T-helper 1 cell (primary cell): ENCODE measurements at places on chromosomes 13 and 19.

- no peak for DNase-seq
These were observed 39.1 kb upstream of the TFDP1 start for GRCh38 chr13:113545455-113545930.

GRCh38 chr19:5293612-5294378 is 46.8 kb downstream of the PTPRS start:
- DNase-seq = no peak

- peak; percentile 97 for DNase-seq
These were observed 12.8 kb downstream of the IER2 start for GRCh38 chr19:13162724-13163608.

DNA sequence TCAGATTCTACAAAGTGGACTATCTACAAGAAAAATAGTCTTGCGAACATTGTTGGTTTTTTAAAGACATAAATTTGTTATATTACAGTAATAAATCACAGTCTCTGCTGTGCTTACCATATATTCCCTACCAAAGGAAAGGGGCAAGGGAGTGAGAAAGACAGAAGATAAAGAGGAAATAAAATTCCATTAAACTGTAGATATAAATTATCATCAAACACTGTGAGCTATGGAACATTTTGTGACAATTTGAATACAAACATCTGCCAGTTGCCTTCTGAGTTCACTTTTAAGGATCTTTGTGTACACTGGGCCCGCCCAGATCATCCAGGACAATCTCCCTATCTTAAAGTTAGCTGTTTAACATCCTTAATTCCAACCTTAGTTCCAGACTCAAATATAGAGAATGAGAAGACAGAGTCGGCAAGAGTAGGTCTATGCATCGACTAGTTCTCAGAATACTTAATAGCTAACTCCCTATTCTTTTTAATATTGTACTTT is 122.8 kb downstream of the NUFIP1 start:
- no peak for DNase-seq

DNA sequence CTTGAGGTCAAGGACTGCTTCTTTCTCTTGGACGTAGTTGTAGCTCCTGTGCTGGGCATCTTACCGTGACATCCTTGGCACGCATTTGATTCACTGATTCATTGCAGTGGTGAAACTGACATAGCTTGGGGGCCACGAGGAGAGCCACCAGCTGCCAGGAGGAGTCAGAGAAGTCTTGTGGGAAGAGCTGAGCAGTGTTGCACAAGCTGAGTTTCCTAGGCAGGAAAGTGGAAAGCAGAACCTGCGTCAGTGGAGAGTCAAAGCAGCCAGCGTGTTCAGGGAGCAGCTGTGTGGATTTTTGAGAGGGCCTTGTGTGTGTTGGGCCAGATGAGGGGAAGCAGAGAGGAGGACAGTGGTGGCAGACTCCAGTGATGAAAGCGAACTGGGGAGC is 5.3 kb upstream of the GPR183 start:
- no peak for DNase-seq

- DNase-seq = no peak
These were observed 19.4 kb downstream of the ACTN4 start for GRCh38 chr19:38666663-38667511.

GRCh38 chr19:19338082-19338481 is 17.5 kb downstream of the MAU2 start:
- no peak for DNase-seq

DNA sequence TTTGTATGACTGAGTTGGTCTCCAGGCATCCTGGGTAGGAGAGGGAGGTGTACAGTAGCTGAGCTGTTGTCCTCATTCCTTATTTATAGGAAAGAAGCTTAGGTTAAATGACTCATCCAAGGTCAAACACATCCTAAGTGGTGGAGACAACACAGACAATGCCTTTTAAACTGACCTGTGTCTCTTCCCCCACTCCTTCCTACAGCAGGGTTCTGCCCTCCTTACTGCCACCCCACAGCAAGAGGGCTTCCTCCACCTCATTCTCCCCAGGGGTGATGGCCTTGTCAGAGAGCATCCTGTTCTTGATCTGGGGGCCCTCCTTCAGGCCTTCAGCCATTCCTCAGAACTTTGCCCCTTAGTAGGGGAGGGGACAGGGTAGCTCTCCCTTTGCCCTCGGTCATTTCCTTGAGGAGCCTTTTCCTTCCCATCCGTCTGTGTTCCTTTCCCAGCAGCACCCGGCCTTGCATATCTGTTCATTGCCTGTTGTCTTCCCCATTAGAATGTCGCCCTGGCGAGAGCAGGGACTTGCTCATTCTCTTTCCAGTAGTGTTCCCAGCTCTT is 48.2 kb upstream of the GPI start:
- DNase-seq = no peak

- DNase-seq = no peak
These were observed 52.9 kb downstream of the OR10H4 start for GRCh38 chr19:16001481-16002312.

DNA sequence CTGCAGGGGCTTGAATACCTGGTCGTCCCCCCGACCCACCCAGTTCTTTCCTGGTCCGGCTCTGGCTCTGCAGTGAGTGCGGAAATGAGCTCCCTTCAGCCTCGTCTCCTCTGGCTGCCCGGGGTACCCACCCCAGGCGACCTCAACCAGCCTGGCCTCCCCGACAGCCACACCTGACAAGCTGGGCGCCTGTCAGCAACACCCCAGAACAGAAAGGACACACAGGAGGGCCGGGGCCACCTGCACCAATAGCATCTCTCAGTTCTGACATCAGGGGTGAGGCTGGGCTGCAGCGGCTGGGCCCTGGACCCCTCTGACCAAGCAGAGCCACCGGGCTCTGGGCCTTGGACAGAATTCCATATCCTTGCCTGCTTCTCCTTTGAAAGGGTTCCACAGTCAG is 19.7 kb downstream of the SUGP1 start:
- DNase-seq = no peak

GRCh38 chr13:33100886-33101285 is 84.7 kb downstream of the KL start:
- no peak for DNase-seq

- DNase-seq = no peak
These were observed 1279.8 kb upstream of the PCDH9 start for GRCh38 chr13:68509734-68510621.

DNA sequence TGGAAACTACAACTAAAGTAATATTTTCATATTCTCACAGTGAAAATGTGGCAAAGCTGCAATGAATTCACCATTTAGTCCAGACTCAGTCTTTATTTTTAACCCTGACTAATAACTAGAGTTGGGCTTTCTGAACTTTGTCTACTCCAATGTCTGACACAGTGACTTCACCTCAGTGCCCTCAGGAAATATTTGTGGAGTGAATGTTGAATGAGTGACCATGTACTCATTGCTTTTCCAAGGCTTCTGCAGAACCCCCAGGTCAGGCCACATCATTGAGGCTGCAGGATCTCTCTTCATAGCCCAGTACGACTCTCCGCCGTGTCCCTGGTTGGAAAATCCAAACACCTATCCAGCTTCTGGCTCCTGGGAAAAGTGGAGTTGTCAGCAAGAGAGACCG is 1.8 kb downstream of the ZNF175 start:
- no peak for DNase-seq

DNA sequence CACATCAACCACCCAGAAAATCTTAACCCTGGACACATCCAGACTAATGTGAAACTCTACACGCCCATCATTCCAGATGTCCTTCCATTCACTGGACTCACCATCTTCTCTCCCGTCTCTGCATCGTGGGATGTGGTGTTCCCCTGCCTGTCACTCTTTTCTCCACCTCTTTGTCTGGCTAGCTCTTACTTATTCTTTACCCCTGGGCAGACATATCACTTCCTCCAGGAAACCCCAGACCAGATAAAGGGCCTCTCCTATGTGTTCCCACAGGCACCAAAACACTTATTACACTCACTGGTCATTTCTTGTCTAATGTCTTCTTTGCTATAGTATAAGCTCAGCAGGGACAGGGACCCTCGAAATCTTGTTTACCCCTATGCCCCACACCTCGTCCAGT is 109.3 kb upstream of the IPO5 start:
- DNase-seq = no peak

DNA sequence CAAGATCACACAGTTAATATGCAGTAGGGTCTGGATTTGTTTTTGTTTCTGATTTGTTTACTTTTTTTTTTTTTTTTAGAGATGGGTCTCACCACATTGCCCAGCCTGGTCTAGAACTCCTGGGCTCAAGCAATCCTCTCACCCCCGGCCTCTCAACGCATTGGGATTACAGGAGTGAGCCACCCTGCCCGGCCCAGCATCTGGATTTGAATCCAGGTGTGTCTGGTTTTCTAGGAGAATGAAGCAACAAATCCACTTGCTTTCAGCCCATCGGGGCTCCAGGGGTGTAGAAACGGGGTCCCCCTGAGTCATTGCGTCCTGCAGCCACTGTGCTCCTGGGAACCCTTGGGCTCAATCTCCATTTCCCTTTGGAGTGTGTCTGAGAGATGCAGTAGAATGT is 6.6 kb downstream of the CACNG8 start:
- DNase-seq = no peak

GRCh38 chr19:14544977-14545715 is 15.8 kb downstream of the TECR start:
- DNase-seq = no peak

GRCh38 chr13:113886561-113887112 is 22.8 kb upstream of the GAS6 start:
- no peak for DNase-seq

DNA sequence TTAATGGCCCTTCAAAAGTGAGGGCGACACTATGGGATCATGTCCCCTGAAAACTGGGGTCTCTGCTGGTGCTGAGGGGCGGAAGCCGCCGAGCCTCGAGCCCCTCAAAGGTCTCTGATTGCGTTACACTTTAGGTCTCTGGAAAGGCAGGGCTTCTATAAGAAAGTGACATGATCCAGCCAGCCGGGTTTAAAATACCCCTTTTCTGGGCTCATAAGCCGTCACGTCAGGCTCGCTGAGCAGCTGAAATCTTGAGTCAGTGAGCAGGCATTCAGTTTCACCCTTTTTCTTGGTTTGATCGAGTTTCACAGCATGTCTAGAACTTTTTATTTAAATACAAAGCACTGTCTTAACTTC is 600 bp upstream of the HMGB1 start:
- no peak for DNase-seq

DNA sequence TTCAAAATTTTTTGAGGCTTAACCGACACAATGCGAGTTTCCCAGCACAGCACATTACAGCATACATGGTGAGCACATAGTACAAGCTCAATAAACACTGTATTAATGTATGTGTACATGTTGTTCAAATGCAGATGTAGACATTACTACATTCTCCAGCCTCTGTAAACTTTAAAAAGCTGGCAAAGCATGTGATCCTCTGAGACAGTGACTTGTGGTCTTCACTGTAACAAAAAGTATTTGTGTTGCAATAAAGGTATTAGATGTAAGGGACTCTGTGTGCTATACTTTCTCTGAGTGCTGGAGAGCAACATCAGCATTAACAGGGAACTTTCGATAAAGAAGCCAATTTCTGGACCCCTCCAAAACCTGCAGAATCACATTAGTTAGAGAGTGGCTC is 46.4 kb upstream of the ZNF254 start:
- DNase-seq = no peak

DNA sequence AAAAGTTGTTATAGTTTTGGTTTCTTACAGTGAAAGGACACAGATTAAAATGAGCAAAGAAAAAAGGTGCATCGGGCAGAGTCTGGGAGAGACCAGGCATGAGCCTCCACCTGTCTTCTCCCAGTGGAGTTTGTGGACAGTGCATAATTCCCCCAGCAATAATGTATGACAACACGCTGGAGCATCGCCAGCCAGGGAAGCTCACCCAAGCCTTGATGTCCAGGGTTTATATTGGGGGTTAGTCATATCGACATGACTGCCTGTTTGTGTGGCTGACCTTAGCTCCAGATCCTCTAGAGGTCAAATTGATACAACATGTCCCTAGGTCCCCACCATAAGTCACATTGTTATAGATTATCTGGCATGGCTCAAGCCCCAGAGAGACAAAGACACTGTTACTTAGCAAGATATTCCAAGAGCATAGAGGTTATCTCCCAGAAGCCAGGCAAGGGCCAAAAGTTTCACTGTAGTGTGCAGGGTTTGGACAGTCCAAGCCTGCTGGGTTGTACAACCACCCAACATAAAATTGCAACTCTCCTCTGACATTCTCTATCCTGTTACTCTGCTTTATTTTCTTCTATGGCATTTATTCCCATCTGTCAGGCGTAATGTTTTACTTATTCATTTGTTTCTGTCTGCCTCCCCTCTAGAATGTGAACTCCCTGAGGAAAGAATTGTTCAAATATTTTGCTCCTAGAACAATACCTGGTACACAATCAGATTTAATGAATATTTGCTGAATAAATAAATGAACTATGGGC is 5.6 kb upstream of the KLK13 start:
- no peak for DNase-seq

- DNase-seq = no peak
These were observed 5.7 kb downstream of the SLC7A9 start for GRCh38 chr19:32863841-32864240.

DNA sequence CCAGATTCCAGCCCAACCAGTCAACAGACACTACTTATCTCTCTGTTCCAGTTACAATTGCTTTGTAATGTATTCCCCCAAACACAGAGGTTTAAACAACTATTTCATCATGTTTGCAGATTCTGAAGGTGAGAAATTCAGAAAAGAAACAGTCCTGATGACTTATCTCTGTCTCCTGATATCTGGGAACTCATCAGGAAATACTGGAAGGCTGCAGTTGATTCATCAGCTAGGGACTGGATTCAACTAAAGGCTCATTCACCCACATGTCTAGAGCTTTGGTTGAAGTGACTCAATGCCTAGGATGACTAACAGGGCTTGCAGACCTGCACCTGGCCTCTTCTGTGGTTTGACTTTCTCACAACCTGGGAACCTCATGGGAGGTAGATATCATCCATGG is 56.6 kb upstream of the GPC6 start:
- no peak for DNase-seq

DNA sequence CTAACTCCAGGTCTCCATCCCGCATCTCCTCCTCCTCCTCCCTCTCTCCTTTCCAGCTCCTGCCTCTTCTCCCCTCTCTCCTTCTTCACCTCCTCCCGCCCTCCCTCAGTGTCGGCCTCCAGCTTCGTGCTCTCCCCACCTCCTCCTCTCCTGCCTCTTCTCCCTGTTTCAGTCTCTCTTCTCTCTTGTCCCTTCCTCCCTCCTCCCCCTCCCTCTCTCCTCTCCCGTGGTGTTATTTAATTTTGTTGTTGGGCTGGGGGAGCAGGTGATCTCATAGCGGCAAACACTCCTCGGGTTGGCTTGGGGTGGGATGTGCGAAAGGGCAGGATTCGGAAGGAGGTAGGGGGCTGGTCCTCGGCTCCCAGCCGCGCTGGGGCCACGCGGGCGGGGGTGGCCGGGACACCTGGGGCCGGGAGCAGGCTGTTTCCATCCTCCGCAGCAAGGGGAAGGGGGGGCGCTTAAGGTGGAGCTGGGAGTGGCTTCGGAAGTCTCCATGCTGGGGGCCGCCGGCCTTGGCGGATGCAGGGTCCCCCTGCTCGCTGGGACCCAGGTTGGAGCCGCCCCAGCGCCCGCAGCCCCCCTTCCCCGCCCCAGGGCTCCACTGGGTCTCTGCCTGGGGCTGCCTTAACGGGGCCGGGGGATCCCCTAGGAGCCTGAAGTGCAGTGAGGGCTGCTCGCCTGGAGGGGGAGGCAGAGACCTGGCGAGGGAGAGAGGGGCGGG is at the start of gene CA11:
Gene CA11 (minus strand): TSS at position 187 of the 721 bp plus-strand sequence. CDS start 555 bp downstream, outside the sequence.
- peak; percentile 89 for DNase-seq

DNA sequence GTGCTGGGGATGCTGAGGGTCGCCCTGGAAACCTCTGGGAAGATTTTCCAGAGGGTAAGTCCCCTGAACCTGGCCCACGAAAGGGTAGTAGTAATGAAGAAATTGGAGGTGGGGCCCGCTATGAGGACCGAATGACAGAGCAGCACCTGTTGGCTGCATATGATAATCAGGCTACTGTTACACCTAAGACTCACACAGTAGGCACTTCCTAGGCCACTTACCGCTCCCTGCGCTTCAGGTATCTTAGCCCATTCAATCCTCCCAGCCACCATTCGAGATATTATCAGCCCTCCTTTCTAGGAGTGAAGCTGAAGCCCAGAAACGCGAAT is 4.3 kb upstream of the LRFN3 start:
- no peak for DNase-seq
